ENCODE measurements at places on chromosomes 13 and 19.

DNA sequence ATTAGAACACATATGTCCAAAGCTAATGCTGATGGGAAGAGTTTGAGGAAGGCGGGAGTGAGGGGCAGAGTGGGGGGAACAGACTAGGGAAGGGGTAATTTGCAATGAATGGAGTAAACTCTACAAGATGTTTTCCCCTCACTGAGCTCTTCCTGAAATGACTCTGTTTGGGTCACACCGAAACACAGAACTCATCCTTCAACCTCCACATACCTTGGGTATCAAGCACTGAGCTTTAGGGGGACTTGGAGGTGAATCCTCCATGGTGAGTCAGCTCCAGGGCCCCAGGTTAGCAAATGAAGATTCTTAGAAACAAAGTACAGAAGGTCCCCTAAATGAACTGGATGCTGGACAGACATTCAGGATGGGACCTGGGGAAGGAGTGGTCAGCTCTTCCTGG lies 1.3 kb upstream of the SIGLEC10 start:
- DNase-seq = no peak

DNA sequence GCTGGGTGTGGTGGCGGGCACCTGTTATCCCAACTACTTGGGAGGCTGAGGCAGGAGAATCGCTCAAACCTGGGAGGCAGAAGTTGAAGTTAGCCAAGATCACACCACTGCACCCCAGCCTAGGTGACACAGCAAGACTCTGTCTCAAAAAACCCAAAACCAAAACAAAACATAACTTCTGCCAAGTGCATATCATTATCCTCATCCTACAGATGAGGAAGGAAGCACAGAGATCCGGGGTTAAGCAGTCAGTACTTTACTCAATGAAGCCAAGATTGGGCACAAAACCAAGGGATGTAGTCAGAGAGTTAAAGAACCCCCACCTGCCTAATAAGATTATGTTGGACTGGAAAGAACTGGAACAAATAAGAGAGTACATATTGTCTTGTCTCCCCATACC lies 5.5 kb upstream of the TMTC4 start:
- no peak for DNase-seq

GRCh38 chr19:42040031-42040430 lies 30.0 kb downstream of the GRIK5 start:
- no peak for DNase-seq

DNA sequence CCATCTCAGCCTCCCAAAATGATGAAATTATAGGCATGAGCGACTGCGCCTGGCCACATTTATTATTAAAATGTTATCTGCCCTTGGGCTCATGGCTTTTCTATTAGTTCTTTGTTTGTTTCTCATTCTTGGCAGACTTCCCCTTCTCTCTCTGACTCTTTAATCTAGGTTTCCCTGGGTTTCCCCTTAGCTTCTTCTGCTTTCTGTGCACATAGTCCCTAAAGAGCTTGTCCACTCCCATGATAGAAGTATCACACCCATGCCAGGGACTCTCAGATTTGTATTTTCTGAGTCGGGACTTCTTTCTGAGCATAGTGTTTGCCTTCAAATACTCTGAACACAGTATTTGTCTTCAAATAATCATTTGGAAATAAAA lies 38.6 kb upstream of the ITM2B start:
- DNase-seq = no peak

GRCh38 chr13:39364947-39365468 lies 238.0 kb downstream of the LHFPL6 start:
- DNase-seq = no peak

DNA sequence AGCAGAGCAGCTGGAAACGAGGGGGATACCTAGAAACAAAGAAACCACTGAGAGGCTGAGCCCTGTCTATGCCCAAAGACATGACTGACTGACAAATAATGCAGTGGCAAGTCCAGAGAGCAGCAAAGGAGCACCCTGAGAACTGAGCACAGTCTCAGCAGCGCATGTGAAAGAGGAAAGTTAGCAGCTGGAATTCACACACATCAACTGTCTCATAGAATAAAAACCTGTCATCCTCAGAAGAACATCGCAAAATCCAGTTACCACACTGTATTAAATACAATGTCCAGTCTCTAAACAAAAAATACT lies 24.1 kb upstream of the DLEU7 start:
- DNase-seq = no peak

DNA sequence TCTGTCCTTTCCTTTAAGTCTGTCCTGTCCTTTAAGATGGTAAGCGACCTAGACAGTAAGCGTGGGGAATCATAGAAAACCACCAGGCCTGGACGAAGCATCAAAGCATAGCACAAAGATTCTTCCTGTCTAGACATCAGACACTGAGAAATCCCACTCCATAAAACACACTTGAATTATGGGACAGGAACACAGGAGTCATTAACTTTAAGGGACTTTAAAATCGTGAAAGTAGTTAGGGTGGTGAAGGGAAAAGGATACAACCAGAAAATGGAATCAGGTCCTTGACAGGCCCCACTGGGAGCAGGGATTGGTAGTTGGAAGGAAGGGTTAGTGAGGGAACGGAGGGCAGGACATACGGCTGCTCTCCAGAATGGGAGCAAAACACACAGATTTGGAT lies 31.6 kb upstream of the C1QTNF9 start:
- DNase-seq = no peak

DNA sequence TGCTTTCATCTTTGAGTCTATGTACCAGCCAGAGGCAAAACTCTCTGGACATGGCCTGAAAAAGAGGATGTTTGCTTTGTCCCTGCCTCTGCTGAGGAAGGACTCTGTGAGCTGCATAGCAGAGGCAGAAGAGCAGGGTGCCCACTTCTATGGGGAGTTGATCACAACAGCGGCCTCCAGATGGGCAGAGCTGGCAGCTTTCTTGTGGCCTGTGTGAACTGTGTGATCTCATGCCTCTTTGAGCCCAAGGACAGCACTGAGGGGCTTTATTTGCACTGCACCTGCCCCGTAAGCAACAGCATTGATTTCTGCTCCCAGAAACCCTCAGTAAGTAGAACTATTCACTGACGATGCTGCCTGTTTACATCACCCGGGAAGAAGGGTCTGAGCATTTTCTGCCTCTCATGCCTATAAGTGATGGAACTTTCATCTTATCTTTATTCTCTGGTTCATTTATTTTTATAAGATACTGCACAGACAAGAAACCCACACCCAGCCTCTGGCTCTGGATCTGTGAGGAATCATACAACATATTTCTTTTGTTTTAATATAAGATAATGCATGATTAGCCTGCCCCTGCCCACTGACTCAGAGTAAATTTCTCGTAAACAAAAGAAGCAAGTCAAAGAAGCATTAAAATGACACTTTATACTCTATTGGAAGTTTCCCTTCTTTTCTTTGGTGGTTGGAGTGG lies 244.2 kb upstream of the SOX21 start:
- DNase-seq = no peak

GRCh38 chr13:94322925-94323763 lies 156.3 kb downstream of the DCT start:
- no peak for DNase-seq

- DNase-seq = no peak
These were observed 766.1 kb upstream of the GPC6 start for GRCh38 chr13:92460479-92460878.

DNA sequence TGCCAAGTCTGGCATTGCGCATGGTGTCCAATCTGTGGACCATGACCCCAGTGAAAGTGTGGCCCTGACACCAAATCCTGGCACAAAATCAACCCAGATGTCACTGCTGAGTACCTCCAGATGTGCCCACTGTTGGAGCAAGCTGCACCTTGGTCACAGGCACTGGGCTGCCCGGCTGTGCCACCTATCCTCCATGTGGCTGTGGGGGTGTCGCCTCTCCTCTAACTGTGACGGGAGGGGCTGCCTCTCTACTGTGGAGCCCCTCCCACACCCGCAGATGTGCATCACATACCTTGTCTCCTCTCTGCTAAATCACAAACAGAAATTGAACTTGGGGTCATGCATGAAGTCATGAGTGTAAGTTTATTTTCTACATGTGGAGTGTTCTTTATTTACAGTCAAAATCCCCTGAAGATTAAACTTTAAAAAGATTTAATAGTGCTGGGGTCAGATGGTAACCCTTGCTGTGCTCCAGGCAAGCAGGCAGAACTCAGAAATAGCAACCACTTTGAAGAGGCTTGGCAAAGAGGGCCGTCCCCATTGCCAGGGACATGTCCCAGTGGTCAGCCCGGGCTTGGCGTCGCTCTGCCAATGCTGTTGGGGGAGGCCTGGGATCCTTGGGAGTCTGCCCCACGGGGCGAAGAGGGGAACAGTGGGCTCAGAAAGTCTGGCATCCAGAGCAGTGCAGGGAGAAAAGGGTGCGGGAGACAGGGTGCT lies 46.4 kb upstream of the ZNF536 start:
- DNase-seq = no peak

- DNase-seq = peak; percentile 85
These were observed 690 bp downstream of the KMT2B start for GRCh38 chr19:35718345-35719041.

DNA sequence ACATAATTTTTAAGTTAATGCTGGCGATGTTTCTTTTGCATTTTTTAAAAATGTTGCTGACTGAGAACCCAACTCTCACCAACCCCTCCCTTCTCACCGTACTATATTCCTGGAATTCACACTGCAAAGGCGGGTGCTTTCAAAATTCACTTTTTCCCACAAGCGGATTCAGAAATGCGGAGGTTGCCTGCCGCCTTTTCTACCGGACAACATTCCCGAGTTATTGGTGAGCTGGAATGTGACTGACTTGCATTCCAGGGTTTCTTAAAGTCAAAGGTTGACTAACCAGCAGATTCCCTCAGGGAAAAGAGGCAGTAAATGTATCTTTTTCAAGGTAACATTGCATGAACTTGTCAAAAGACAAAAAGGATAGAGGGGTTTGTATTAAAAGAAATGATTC lies 113.3 kb downstream of the RAB20 start:
- no peak for DNase-seq

DNA sequence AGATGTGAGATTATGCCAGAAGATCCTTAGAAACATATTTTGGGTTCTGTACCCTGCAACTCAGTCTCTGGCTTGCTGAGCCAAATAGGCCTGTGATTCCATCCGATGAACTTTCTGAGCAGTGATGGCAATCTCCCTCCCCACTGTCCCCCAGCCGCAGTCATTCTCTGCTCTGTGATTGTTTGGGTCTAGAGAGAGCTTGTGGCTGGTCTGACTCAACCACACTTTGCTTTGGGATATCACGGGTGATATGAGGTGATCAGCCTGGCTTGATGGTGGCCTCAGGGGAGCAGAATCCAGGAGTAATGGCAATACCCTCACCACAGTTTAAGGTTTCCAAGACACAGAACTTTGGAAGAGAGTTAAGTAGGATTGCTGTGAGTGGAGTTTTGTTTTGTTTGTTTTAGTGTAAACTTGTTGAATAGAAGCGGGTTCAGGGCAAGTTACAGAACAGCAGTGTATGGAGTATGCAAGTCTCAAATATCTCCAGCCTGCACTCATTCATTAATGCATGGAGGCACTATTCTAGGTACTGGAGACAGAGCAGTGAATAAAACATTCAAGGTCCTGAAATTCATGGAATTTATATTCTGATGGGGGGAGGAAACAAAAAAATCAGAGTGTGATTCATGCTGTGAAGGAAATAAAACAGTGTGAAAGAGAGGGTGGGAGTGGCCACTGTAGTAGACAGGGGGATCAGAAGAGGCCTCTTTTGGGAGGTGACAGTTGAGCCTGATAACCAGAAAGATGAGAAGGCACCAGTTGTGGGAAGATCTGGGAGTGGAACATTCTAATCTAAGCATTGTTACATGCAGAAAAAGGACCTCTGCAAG lies 5.3 kb downstream of the SAMD4B start:
- DNase-seq = no peak

GRCh38 chr13:57408312-57408711 lies 223.2 kb upstream of the PCDH17 start:
- no peak for DNase-seq

- DNase-seq = no peak
These were observed 176.7 kb downstream of the URI1 start for GRCh38 chr19:30118760-30119159.

- no peak for DNase-seq
These were observed 663.2 kb downstream of the UQCRFS1 start for GRCh38 chr19:28549680-28550277.

DNA sequence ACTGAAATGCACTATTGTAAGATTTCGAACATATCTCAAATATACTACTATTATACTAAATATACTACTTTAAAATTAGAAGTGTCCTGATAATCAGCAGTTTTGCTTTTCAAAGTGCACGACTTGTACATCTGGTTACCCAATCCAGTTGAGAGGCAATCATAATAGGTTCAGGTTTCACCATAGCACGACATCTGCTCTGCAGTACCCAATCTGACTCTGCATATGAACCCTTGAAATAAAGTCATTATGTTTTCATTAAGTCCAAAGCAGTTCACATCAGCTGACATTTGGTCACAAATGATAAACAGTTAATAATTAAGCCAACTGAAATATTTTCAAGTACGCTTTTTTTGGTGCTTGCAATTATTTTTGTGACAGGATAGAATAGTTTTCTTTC lies 90.6 kb downstream of the PCDH9 start:
- DNase-seq = no peak

GRCh38 chr19:4256563-4256962 lies 9.7 kb downstream of the YJU2 start:
- no peak for DNase-seq

Data from activated effector memory CD4-positive, alpha-beta T cell treated with anti-CD3 and anti-CD28 coated beads, Interleukin-2, amount 50 U/mL, for 16 hours (primary cell).